Stimulated activated CD4-positive, alpha-beta T cell treated with anti-CD3 and anti-CD28 coated beads, Interleukin-15, amount 100 ng/mL, for 48 hours (primary cell): ENCODE measurements at places on chromosomes 16 and 17.
A peak's percentile ranks its signal among the peaks of the same experiment; 100 is the strongest.

- DNase-seq = no peak
These were observed 794 bp downstream of the ANKS3 start for GRCh38 chr16:4733211-4733742.

DNA sequence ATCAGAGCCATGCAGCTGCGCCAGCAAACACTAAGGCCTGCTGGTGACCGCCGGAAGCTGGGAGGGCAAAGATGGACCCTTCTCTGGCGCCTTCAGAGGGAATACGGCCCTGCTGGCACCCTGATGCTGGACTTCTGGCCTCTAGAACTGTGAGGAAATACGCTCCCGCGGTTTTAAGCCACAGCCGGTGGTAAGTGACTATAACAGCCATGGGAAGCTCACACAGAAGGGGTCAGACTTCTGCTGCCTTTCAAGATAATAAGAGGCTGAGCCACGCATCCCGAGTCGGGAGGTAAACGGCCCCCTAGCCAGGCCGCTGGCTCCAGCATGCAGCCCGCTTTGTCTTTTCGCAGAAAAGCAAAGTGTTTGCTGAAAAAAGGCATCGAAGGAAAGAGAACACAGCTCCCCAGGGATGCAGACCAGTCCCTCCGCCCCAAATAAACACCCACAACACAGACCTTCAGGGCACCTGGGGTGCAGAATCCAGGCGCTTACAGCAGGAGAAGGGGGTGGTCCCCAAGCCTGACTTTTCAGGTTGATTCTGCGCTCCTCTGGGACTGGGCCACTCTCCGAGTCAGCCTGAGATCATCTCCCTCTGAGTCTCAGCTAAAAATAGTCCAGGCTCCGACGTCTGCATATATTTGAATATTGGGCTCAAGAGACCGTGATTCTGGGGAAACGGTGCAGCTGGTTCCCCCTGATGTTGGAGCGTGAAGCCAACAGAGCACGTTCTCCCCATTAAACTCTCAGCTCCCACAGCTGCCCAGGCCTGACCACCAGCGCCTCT, 89.7 kb downstream of the MGAT5B start:
- no peak for DNase-seq

DNA sequence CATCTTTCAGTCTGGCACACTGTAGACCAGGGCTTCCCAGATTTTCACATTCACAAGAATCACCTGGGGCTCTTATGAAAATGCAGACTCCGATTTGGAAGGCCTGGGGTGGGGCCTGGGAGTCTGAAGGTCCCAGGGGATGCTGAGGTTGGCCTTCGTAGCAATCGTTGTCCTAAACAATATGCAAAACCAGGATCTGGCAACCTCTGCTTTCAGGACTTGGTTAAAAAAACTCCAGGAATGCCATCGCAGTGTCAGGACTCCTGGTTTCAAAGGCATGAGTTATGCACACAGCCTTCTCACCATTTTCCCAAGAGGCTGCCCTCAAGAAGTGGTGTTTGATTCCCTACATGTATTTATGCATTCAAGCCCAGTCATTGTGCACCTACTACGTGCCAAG, 6.7 kb downstream of the CLEC19A start:
- no peak for DNase-seq

DNA sequence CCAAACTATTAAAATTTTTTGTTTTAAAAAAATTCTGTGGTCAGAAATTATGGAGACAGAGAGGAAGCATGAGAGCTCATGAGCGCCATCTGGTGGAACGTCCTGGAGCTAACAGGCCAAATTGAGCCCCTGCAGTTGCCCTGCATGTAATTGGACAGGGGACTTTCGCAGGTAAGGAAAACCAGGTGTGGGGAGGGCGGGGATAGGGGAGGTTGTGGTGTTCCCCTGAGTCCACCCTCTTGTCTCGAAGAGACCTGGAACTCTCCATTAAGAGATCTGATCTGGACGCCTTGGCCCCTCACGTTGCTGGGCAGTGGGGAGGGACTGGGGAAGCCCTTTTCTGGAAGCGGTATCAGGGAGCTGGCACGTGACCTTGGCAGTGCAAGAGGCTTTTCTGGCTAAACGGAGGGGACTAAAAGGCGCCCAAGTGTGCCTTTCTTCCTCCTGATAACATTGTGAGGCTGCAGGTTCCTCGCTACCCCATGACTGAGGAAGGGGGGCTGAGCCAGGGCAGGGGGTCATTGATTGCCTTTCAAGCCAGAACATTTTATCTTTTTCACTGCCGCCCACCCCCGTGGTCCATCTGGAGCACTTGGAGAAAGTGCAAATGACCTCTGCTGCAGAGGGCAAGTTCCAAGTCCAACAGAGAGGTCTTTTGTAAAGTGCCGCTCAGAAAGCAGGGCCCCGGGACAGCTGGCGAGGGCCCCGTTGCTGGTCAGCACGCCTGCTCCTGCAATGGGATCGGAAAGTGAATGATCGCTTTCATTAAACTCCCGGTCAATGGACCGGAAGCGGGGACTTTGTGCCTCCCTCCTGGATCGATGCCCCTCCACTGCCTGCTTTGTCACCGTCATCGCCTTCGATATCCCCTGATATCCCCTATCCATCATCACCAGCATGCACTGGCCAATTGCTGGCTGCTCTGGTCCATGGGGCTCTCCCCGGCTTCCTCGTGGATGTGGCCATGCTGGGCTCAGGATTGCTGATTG, 18.4 kb downstream of the PDILT start:
- DNase-seq = peak; percentile 48

GRCh38 chr16:79301051-79301450, 299.5 kb downstream of the MAF start:
- no peak for DNase-seq

DNA sequence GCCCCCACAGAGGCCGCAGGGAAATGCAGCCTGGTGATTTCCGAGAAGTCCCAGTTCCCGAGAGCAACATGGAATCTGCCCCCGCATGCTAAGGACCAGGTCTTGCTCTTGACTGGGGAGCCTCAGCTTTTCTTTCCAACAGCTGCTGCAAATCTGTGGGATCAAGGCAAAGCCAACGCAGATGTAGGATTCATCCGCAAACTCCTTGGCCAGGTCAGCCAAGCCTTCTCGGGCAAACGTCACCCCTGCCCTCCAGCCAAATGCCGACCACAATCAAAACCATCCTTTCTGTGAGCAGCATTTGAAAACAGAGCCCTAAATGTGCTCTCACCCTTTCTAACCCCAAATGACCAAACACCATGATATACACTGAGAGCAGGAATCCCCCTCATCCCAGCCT, 54.0 kb downstream of the MRM3 start:
- DNase-seq = no peak

GRCh38 chr16:19167710-19168370, at the start of gene SYT17:
Gene SYT17 (plus strand): TSS chr16:19168240. CDS start chr16:19168647, 407 bp downstream.
- DNase-seq = peak; percentile 15

DNA sequence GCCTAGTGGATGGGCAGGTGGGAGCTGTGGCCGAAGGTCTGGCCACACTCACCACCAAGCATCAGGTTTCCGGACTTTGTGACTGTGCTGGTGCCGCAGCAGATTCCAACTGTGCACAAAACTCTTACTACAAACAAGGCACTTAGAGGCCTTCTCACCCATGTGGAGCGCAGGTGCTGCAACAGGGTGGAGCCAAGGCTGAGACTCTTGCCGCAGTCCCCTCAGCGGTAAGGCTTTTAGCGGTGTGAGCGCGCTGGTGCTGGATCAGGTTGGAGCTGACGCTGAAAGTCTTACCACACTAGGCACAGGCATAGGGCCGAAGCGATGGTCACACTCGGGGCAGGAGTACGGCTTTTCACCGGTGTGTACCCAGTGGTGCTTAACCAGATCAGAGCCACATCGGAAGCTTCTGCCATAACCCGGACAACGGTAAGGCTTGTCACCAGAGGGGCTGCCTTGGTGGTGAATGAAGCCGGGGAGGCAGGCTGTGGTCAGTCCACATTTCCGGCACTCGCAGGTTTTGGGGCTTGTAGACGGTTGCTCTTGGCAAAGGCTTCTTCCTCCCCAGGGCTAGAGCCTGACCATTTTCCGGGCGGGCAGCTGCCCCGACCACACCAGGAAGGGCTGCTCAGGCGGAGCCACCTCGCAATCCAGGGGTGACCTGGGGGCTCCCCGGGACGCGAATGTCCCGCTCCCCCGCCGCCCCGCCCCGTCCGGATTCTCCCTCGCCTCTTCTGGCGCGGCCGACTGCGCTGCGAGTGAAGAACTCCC, 1.0 kb upstream of the ARMC5 start:
- DNase-seq = peak; percentile 26

GRCh38 chr17:81630274-81630673, 6.6 kb downstream of the NPLOC4 start:
- DNase-seq = no peak

DNA sequence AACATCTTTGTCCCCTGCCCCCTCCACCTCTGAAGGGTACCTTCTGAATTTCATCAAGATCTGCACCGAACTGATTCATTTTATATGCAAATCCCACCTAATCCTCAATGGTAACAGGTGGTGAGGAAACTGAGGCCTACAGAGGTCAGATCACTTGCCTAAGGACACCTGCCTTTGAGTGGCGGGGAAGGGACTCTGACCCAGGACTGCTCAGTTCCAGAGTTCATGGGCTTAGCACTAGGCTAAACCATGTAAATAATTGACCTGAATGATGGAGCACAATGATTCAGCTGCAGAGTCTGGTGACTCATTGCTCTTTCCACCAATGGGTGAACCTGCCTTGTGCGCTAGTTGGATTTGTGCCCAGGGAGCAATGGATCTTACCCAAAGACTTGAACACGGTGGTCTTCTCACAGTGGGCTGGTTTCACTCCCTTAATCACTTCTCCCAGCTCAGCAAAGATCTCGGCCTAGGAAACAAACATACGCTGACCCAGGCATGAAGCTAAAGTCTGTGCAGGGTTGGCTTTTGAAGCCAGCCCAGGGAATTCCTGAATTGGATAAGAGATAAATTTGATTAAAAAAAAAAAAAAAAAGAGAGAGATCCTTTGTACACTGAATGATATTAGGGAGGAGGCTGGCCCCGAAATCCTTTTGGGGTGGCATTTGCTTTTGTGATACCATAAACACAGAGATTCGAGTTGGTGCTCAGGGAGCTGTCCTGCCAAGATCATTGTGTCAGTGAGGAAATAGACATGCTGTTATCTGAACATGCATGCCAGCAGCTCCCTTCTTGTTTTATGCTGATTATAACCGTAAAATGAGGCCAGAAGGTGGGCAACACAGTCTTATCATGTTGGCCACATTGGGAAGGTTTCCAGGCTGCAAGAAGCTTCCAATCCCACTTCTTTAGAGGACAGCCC, 17.0 kb downstream of the CRYM start:
- no peak for DNase-seq

- DNase-seq = no peak
These were observed 44.3 kb upstream of the CHMP6 start for GRCh38 chr17:80947200-80947940.

DNA sequence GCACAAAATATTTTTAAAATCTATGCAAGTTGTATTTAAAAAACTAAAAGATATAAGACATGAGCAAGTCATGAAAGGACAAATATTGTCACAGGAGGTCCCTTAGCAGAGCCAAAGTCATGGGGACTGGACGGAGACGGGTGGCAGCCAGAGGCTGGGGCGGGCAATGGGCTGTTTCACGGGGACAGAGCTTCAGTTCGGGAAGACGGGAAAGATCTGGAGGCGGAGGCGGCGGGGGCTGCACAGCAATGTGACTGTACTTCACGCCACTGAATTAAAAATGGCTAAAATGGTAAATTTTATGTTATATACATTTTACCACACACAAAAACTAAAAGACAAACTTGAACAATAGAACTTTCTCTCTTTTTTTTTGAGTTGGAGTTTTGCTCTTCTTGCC, 60.0 kb upstream of the METRNL start:
- no peak for DNase-seq
